ENCODE measurements at places on chromosomes 1 and 21.

DNA sequence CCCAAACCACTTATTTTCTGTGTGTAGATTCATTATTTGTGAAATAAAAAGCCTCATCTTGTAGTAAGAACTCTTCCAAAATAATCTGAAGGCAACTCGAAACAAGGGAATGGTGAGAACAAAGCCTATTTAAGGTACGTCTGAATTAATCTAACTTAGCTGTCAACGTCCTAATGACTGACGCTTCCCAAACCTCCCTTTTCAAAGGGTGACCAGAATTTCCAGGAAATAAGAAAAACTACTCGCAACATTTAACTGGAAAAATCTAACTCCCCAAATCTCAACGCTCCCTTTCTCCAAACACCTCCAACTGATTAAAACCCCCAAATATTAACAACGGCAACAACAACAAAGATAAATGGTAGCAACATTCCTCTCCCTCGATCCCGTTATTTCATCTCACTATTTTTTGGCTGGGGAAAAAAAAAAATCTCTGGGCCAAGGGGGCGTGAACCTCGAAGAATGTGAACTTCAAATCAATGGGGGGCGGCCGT, 693 bp downstream of the SRSF10 start:
- DNase-seq, result no peak

DNA sequence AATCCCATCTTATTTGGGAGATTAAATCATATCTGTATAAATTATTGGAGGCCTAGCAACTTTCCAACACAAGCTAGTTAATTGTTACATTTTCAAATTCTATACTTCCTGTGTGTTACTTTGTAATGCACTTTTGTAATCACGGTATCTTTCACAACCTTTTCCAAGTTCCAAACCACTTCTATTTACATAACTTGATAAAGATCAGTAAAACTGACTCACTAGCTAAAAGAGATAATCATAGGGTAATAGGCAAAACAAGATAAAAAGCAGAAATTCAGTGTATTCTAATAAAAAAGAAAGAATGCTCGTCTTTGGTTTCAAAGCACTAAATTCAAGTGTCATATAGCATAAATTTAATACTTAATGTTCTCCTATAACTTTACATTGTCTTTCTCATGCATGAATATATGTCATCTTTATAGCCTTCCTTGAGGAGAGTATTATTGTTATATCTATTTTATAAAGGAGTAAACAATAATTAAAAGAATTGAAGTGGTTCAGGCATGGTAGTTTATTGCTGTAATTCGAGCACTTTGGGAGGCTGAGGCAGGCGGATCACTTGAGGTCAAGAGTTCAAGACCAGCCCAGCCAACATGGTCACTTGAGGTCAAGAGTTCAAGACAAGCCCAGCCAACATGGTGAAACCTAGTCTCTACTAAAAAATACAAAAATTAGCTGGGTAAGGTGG, 66.4 kb downstream of the RGS13 start:
- no peak for DNase-seq

- DNase-seq, result no peak
These were observed 20.0 kb downstream of the IBA57 start for GRCh38 chr1:228185641-228185965.

- DNase-seq, result no peak
These were observed 150.6 kb downstream of the ZNF648 start for GRCh38 chr1:181910905-181911304.

DNA sequence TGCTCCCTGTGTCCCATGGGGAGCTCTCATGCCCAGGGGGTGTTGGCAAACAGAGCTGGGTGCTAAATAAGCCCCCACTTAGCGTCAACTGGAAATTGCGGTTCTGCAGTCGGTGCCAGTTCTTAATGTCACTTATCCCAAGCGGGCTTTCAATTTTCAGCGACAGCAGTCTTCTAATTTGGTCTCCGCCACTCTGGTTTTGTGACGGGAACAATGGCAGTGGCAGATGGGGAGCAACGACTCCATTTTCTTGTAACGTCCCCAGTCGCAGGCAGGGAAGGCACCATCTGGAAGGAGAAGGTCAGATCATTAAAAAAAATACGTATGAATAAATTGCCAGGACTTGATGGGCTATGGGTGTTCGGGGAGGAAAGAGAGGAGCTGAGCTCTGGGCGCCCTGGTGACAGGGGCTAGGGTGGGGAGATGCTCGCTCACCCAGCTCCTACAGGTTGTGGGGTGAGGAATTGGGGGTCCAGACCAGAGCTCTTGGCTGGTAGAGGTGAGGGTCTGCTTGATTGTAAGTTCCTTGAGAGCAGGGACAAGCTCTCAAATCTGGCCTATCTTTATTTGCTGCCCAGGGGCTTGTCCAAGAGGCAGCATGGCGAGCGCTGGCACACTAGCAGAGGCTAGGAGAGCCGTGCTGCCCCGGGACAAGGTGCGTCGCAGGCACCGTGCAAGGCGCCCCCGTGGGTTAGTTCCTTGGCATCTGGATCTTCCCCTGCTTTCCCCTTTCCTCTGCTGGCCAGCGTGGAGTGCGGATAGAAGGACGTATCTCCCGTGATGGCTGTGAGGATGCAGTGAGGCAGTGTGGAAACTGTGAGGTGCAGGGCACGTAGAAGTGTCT, 105.8 kb downstream of the ARHGEF10L start:
- no peak for DNase-seq

DNA sequence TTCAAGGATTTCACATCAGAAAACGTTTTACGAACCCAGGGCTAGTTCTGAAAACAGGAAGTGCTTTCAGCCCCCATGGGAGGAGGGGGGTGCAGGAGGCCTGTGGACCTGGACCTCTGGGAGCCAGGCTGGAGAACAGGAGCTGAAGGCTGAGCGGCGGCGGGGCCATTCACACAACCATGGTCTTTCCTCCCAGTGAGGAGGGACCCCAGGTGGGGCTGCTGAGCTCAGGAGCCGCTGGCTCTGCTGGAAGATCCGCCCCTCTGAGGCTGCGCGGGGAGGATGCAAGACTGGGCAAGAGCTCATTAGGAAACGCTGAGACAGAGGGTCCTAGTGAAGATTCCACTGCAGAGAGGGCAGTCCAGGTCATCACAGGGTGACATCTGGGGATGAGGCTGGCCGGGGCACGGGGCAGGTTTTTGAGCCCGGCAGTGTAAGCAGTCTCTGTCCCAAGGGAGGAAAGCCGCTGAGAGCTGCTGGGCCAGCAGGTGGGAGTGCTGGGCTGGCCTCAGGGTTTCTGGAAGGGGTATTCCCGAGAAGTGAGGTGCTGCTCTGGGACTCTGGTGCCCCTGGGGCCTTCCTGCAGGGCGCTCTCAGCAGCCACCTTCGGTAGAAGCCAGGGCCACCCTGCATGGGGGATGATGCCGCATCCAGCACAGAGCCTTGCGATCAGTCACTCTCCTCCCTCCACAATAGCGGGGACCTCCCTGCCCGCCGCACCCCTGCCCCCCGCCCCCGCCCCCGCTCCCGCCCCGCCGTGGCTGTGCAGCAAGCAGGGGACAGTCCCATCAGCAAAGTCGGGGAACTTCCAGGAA, 7.5 kb downstream of the MX2 start:
- DNase-seq, result no peak

GRCh38 chr1:25758466-25759070, 41.4 kb upstream of the SELENON start:
- DNase-seq, result no peak

- DNase-seq, result no peak
These were observed 201.7 kb downstream of the ROR1 start for GRCh38 chr1:63975481-63975880.

- DNase-seq, result no peak
These were observed 42.9 kb upstream of the CD53 start for GRCh38 chr1:110829955-110830553.

GRCh38 chr21:29172282-29172681, 41.8 kb downstream of the MAP3K7CL start:
- DNase-seq, result no peak

DNA sequence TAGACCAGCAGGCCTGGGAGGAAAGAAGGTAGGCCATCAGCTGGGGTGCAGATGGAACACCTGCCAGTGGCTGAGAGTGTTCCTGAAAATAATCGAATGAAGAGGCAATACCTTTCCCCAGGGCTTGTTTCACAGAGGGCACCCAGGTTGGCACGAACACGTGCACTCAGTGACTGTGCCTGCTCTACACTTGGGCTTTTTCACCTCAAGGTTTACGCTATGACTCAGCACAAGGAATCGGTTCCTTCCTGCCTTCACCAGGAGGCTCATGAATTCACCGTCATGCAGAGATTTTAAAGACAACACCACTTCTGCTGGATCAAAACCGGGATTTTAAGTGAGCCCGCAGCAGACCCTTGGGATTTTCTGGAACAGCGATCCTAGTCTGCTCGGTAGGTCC, 118.5 kb upstream of the ADAR start:
- no peak for DNase-seq

GRCh38 chr1:186536273-186536890, 75.5 kb upstream of the PDC start:
- DNase-seq, result no peak

DNA sequence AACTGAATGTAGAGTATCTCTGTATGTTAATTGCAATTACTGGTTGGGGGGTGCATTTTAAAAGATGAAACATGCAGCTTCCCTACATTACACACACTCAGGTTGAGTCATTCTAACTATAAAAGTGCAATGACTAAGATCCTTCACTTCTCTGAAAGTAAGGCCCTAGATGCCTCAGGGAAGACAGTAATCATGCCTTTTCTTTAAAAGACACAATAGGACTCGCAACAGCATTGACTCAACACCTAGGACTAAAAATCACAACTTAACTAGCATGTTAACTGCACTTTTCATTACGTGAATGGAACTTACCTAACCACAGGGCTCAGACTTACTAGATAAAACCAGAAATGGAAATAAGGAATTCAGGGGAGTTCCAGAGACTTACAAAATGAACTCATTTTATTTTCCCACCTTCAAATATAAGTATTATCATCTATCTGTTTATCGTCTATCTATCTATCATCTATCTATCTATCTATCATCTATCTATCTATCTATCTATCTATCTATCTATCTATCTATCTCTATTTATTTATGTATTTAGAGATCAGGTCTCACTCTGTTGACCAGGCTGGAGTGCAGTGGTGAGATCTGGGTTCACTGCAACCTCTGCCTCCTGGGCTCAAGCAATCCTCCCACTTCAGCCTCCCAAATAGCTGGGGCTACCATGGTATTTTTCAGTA, 47.8 kb downstream of the CHML start:
- DNase-seq, result no peak

- DNase-seq, result no peak
These were observed 1.6 kb downstream of the S100A16 start for GRCh38 chr1:153611356-153611755.

GRCh38 chr1:196178083-196178635, 430.1 kb downstream of the KCNT2 start:
- DNase-seq, result no peak

GRCh38 chr1:30058970-30059369, 664.4 kb downstream of the MATN1 start:
- DNase-seq, result no peak

DNA sequence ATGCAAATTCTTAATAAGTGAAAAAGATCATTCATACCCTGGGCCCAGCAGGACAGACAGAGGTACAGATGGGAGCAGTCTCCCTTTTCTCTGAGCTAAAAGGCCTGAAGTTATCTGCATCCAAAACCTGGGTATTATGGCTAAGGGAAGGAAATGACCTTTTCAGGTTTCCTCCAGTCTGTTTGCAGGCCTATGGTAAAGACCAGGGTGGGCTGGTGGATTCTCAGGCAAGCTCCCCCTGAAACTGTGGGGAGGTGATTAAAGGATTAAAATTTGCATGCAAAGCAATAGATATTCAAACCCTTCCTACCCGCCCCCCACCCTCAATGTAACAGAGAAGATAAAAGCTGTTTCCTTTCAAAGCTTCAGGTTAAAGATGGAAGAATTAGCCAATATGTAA, 471.8 kb upstream of the RUNX1 start:
- no peak for DNase-seq

- DNase-seq, result no peak
These were observed 22.3 kb downstream of the DHRS3 start for GRCh38 chr1:12595757-12596006.

GRCh38 chr21:25904044-25904695, 169.4 kb downstream of the GABPA start:
- no peak for DNase-seq

- DNase-seq, result no peak
These were observed 99.7 kb downstream of the UBR4 start for GRCh38 chr1:19110257-19110927.

DNA sequence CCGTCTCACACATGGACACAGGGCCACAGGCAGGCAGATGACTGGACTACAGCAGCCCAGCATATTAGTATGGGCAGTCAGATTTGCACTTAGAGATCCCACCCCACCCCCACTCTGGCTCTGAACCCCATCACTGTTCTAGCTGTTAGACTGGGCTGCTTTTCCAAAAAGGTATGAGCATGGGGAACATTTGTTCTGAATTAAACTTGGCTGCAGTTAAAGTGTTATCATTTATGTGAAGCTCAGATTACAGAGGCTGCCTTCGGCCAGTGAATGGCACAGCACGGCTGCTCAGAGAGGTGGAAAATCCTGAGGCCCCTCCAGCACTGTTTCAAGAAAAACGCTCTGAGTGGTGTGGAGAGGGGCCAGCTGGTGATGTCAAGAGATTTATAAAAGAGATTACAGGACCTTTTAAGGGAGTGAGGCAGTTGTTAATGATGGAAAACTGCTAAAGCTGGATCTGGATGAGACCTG, 6.9 kb upstream of the NOS1AP start:
- no peak for DNase-seq

GRCh38 chr1:208175508-208175895, 68.7 kb downstream of the PLXNA2 start:
- DNase-seq, result no peak

DNA sequence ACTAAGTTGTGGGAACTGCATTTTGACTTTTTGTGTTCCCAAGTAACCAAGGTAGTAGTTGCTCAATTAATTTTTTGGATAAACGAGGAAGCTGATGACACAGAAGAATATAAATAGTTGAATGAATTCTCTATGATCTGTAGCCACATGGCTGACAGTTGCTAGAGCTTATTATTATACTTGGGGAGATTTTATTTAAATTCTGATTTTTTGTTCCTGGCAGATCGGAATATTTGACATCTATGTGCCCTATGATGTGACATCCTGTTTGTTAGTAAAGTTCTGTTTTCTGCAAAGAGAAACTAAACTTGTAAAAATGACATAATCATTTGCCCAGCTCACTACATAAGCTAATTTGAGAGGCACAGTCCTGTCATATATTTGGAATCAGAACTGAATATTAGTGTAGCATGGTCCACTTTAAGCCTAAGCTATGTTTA, 9.7 kb upstream of the LYST start:
- no peak for DNase-seq

DNA sequence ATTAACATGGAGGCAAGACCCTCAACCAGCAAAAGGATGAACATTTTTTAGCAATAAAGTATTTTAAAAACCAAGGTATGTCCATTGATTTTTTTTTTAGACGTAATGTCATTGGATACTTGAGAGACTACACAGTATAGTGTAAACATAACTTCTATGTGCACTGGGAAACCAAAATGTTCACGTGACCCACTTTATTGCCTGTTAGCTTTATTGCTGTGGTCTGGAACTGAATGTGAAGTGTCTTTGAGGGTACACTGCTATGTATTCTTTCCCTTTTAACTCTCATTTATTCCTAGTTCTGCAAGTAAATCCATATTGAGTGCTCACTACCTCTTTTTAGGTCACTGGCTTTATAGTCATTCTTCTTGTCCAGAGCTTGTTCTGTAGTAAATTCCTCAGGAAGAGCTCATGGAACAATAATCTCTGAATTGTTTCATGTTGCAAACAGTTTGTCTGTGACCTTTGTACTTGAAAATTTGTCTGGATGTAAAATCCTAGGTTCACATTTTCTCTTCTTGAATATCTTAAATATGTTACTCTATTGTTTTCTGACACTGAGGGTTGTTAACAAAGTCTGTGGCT, 20.6 kb downstream of the ABCD3 start:
- DNase-seq, result no peak

- no peak for DNase-seq
These were observed at the start of gene C1QA for GRCh38 chr1:22636353-22636752. C1QA (plus strand) TSS chr1:22636628; CDS start chr1:22637617, 989 bp downstream.
